AG04450 (cell line): ENCODE measurements at places on chromosomes 2 and 18.
A peak's percentile ranks its signal among the peaks of the same experiment; 100 is the strongest.

- no peak for DNase-seq
Measured at GRCh38 chr18:24588440-24588839, 128.0 kb downstream of the HRH4 start.

DNA sequence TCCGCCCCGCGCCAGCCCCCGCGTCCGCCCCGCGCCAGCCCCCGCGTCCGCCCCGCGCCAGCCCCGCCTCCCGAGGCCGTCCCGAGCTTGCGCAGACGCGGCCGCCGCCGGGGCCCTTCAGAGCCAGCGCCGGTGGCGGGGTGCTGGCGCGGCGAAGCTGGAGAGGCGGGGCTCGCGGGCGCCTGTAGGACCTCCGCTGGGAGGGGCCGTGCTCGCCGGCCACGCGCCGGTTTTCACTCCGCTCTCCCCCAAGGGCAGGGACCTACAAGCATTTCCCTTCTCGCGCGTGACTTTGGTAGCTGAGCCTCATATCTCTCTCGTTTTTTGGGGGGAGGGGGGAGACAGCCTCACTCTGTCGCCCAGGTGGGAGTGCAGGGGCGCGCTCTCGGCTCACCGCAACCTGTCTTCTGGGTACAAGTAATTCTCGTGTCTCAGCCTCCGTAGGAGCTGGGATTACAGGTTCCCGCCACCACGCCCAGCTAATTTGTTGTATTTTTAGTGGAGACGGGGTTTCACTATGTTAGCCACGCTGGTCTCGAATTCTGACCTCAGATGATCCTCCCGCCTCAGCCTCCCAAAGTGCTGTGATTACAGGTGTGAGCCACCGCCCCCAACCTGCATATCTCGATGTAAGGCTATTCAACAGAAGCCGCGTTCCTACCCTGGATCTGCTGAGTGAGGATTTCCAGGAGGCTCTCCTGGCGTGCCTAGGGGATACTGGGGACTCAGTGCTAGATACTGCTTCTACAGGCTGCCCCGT, at the start of gene ZNF514:
Gene ZNF514, minus strand, starts transcription at position 159 of the 760 bp plus-strand sequence. CDS start 6,595 bp downstream, outside the sequence.
- DNase-seq, result peak; percentile 23

DNA sequence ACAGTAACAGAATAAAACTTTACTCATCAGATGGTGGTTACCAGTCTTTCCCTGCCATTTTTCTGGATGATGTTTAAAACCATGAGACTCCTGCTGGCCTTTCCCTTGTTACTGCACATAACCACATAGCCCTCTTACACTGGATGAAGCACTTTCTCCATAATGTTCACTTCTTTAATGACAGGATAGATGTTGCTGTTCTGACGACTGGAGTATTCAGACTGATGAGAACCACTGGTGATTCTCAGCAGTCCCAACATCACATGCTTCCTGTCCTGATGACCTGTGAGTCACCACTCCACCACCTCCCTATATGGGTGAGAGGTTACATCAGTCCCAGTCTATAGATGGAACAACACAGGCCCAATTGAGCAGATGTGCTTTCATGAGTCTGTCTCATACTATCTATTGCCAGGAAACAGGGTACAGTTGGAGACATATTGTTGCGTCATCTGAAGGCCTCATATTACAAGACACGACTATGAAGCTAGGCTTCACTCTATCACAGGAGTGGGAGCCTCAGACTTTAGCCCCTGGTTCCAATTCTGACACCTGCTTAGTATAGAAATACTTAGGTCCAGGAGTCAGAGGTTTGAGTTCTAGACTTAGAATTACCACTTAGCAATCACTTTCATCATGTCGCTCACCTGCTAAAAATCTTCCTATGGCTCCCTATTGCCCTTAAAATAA, 145.7 kb upstream of the KLF7 start:
- DNase-seq, result peak; percentile 93

GRCh38 chr18:62711781-62712180, 3.6 kb upstream of the PHLPP1 start:
- DNase-seq, result no peak

GRCh38 chr2:81650048-81650971, 1345.8 kb upstream of the LRRTM1 start:
- DNase-seq, result no peak
